ENCODE measurements at places on chromosomes 5 and 9.

DNA sequence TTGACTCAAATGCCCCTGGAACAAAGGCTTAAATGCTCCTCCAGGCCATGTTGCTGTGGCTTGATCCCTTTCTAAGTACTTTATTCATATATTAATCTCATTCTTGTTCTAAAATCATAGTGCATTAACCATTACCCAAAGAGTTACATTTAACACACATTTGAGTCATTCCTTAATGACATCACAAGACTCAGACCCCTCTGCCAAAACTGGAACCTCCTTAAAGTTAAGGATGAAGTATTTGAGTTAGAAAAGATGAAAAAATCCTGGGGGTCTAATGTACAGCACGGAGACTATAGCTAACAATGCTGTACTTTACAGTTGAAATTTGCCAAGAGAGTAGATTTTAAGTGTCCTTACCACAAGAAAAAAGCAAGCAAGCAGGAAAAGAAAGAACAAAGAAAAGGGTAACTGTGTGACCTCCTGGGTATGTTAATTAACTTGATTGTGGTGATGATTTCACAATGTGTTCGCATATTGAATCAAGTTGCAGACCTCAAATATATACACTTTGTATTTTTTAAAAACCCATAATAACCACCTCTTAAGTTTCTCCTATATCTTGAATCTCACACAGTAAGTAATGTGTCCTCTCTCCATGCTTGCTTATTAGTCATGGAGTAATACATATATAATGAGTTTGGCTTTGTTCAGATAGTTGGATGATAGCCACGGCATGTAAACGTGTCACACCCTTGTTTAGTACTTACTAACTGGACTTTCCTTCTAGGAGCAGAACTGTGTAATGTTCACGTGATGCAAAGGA is 376.9 kb downstream of the SEMA5A start:
- no peak for DNase-seq

DNA sequence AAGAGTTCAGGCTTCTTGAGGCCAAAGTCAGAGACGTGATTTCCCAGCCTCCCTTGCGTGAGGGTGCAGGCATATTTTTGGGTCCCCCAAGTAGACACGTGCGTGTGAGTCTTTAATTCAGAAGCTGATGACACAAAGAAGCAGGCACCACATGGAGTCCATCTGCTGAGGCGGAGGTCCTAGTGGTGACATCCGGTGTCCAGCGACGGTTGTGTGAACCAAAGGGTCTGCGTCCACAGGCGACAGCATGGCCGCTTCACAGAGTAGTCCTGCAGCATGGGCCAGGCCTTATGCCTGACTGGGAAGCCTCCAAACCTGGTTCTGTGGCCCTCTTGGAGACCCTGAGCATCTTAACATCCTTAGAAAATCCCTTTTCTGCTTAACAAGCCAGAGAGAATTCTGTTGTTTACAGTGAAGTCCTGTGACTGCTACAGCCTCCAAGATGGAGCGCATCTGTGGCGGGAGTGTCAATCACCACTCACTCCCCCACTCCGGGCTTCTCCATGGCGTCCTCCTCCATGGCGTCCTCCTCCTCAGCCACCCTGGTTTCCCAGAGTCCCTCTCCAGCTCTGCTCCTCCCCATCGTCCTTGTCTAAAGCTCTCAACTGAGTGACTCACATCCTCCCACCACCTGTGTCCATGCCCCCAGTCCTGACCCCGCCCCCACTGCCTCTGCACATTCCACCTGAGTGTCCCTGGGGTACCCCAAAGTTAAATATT is 133.8 kb downstream of the PAX5 start:
- no peak for DNase-seq

DNA sequence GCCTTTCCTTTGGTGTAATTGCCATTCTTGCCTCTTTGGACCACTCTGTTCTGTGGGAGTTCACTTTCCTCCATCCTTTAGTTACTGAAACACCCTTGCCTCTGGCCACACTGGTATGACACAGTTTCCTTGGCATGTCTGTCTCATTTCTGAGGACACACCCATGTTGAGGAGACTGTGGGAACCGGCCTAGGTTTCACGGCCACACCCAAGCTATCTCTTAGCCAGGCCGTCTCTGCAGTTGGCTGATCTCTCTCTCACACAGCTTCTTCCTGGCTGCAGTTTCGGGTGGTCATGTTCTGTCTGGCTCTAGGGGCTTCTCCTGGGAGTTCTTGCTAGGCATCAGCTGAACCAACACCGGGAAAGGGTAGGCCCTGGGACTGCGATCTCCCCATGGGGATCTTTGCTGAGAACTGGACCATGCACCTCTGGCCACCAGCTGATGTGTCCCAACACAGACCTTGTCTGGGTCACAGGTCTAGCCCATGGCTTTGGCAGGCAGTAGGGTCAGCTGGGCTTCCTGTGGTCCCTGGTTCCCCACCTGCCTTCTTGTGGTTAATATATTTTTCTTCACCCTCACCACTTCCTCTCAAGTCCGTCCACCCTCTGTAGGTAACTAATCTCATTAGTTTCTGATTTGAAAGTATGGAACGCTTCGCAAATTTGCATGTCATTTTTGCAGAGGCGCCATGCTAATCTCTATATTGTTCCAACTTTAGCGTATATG is 24.9 kb downstream of the ARHGEF37 start:
- DNase-seq: no peak

- no peak for DNase-seq
These were observed 88.1 kb downstream of the KCNN2 start for GRCh38 chr5:114449860-114450421.

DNA sequence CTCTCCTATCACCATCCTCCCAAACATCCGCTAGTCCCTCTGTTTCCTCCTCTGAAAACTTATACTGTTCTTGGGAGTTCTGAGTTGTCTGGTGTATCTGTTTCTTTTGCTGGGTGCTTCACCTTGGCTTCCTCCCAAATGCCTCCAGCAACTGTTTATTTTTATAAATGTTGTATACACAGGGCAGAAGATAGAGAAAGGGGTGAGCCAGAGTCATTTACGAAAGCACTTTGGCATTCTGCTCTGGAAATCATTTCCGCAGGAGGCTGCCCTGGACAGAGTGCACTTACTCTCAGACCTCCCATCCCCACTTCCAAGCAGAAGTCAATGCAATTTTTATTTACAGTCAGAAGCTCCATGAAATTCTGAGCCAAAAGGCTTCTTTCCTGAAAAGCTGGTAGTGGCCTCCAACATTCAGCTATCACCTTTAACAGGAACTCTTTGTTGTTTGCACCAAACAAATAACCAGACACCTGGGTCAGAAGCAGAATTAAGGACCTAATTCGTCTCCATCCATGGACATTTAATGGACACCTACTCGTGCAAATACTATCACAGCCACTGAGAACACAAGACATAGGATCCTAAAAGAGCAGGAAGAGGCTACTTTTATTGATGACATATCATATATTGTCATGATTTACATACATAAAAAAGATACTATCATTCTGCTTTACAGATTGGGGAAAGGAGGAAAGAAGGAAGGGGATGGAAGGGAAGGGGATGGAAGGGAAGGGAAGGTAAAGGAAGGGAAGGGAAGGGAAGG is 229.5 kb upstream of the PAPPA start:
- no peak for DNase-seq

- DNase-seq: no peak
These were observed 34.4 kb upstream of the SARDH start for GRCh38 chr9:133772581-133772980.

DNA sequence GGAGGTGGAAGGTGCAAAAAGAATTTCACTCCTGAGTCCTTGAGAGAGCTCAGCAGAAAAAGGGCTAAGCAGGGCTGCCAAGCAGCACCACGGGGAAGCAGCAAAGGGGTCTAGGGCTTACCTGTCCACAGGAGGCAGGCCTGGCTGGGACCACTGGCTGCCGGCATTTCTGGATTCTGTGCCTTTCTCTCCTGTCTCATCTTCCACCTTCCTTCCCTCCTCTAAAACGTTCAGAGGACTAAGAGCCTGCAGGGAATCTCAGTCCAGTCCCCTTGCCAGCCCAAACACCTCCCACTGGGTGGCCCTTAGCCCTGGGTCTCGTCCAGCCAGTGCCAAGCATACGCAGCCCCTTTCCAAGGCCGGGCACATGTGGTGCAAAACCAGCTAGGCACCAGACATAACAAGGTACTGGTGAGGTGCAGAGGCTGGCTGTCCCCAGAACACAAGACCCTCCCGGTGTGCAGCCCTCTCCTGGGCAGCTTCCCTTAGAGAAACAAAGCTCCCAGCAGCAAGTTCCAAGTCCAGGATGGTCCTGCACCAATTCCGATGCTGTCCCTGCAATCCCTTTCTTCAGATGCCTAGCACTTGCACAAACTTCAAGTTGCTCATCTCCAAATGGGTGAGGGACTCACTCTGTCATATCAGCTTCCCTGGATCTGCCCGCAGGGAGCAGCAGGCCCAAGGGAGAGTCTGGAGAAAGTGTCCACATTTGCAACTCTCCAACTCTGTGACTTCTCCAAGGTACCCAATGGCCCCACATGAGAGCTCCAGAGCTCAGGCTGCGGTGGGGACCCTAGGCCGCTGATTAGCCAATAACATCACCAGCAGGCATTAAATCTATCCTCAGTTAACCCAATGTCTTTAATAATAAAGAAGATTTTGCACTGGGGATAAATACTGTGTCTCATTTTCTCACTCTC is 126.3 kb downstream of the C5orf15 start:
- DNase-seq: no peak

DNA sequence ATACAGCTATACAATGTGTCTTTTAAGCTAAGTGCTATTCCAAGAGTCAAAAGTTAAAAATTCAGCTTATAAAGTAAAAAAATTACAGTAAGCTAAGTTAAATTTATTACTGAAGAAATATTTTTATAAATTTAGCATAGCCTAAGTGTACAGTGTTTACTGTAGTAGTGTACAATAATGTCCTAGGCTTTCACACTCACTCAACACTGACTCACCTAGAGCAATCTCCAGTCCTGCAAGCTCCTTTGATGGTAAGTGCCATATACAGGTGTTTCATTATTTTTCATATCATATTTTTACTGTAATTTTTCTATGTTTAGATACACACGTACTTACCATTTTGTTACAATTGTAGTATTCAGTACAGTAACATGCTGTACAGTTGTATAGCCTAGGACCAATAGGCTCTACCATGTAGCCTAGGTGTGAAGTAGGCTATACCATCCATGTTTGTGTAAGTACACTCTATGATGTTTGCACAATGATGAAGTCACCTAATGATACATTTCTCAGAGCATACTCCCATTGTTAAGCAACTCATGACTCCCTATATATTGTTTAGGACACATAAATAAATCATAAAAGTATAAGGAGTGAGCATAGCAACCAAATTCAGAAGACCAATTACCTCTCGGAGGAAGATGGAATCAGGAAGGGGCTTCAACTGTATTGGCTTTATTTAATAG is 165.1 kb upstream of the SLC30A5 start:
- no peak for DNase-seq
